AG08395 (cell line): ENCODE measurements at places on chromosomes 6 and 20.

- no peak for DNase-seq
These were observed 81.9 kb downstream of the RALGAPA2 start for GRCh38 chr20:20630551-20630950.

DNA sequence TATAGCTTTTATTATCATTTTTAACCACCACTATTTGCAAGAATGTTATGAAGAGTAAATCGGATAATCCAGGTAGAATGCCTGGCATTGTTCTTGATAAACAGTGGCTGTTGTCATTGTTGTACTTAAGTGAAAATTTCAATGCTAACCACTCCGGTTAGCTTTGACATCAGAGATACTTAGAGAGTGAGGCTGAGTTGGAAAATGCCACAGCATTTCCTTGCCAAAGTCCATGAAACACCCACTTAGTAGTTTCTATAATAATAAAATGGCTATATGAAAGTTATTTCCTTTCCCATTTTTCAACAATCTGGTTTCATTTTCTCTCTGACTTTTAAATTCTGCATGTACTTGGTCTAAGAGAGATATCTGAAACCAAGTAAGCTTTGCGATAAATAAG is 132.0 kb downstream of the CDK19 start:
- no peak for DNase-seq

- DNase-seq = no peak
These were observed 304.1 kb upstream of the TCF21 start for GRCh38 chr6:133584823-133585222.

DNA sequence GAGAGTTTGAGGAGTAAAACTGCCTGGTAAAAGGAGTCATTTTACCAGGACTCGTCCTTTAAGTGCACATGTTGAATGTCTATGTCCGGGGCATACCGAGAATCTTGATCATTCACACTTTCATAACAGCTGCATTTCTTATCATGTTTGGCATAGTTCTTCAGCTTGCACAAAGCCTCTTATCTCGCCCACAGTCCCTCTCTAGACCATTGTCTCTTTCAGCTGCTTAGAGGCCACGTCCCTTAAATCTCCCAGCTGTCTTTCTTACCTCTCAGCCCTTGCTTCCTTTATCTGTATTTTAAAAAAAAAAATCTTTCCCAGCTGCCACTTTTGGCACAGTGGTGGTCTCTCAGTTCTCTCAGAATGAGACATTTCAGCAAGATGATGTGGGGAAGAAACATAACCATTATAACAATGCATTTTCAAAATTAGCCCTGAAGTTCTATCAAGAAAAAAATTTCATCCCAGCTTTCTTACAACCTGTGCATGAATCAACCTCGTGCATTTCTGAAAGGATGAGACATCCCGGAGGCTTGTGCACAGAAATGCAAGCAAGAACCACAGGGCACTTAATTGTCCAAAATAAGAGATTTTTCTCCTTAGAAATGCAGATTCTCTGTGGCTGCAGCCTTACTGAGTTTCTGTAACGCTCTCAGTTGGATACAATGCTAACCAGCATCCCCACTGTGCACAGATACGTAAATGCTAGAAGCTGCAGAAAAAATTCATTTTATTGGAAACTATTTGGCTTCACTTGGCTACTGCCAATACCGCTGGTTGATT is 24.2 kb downstream of the RBM24 start:
- DNase-seq = peak; percentile 39

GRCh38 chr6:39223061-39223460 is 6.2 kb downstream of the KCNK5 start:
- DNase-seq = no peak

- DNase-seq = peak; percentile 67
These were observed 285.2 kb downstream of the UST start for GRCh38 chr6:149031859-149032598.

DNA sequence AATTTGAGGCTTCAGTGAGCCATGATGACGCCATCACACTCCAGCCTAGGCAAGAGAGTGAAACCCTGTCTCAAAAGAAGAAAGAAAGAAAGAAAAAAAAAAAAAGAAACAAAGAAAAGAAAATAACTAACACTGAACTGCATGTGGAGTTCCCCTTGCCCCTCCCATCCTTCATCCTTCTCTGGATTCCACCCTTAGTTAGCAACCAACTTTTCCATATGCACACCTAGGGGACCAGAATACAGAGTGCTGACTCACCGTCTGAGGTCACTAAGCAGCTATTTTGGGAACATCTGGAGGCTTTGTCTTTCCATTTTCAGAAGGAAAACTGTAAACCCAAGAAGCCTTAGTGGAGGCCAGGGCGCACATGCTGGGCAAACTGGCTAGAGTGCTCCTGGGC is 257.4 kb downstream of the MAFB start:
- peak; percentile 57 for DNase-seq

GRCh38 chr6:43772681-43773049 is 2.7 kb downstream of the VEGFA start:
- DNase-seq = no peak

DNA sequence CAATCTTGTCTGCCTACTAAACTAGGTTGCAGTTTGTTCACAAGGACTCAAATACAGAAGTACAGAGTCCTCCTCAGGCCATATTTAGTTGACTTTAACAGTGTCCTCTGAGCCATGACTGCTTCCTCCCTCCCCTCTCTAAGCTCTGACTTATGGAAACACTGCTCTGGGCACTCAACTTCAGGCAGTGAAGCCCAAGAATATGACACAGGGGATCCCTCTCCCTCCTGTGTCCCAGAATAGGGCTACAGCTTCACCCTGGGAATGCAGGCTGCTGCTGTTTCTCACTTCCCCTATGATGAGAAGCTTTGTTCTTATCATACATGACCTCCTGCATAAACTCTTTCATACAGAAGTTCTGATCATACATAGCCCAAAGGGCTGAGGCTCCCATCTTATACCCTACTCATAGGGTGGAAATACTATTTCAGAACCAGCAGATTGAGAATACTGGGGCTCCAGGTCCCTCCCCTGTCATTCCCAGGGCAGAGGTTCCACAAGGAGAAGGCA is 97.3 kb upstream of the UST start:
- no peak for DNase-seq

DNA sequence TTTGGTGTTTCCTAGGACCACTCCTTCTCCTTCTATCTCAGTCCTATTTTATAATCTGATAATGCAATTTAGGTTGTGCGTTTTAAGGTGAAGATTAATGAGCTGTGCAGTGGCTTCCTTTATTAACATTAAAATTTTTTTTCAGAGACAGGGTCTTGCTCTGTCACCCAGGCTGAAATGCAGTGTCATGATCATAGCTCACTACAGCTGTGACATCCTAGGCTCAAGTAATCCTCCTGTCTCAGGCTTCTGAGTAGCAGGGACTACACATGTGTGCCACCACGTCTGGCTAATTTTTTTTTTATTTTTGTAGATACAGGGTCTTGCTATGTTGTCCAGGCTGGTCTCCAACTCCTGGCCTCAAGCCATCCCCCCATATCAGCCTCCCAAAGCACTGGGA is 53.0 kb upstream of the DSP start:
- DNase-seq = no peak

- peak; percentile 45 for DNase-seq
These were observed at the start of gene PPP1R14C for GRCh38 chr6:150142670-150143515. Gene PPP1R14C, plus strand, starts transcription at chr6:150143044. Its CDS starts 149 bp downstream, at chr6:150143193.

DNA sequence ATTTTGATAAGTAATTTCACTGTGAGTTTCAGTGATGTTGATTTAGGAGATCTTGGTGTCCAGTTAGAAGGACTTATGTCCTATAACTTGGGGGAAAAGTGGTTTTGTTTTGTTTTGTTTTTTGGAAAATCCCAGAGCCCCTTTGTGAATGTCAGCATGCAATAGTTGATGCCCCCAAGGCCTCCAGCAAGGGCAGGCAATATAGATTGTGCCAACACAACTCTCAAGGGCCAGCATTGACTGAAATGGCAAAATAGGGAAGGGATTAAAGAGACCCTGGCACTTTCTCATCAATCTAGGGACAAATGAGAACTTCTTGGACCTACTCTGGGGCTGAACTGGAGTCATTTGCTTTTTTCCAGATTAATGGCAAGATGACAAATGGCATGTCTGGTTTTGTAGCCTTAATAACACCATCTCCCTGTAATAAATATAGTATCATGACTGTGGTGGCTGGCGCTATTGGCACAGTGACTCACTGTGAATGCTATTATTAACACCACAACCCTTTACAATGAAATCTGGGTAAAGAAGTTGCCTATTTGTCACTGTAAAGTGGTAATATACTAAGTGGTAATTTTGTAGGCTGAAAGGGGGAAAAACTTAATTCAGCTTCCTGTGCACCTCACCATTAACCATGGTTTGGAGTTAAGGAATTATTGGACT is 51.8 kb downstream of the ABRACL start:
- no peak for DNase-seq

DNA sequence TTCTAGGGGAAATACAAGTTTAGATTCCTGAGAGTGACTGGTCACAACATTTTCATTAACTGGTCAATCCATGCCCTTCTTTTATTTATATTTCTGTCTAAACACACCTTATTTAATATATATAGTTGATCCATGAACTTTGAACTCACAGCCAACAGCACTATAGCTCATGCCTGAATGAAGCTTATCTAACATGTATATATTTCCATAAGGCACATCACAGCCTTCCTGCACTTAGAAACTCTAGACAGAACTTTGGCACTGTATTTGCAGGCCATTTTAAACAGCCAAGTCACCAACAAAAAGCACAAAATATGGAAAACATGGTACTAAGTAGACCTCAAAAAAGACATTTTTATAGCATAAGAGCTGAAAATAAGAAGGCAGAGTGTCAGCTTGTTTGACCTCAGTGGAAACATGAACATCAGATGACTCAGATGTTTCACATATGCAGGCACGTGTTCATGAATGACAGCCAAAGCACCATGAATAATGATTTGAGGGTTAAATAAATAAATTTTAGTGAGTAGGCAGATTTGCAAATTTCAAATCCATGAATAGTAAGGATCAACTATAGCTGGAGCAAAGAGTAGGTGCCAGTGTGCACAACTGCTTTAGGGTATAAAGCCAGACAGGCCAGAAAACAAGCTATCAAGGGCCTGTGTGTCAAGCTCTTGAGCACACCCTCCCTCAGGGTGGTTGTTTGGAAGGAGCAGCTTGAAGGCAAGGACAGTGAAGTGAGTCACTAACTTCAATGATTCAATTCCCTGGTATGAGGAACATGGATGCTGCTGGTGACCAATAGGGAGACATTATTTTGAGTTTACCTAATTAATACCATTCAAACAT is 88.9 kb upstream of the NT5E start:
- peak; percentile 93 for DNase-seq
